ENCODE measurements at places on chromosomes 3 and 15.

DNA sequence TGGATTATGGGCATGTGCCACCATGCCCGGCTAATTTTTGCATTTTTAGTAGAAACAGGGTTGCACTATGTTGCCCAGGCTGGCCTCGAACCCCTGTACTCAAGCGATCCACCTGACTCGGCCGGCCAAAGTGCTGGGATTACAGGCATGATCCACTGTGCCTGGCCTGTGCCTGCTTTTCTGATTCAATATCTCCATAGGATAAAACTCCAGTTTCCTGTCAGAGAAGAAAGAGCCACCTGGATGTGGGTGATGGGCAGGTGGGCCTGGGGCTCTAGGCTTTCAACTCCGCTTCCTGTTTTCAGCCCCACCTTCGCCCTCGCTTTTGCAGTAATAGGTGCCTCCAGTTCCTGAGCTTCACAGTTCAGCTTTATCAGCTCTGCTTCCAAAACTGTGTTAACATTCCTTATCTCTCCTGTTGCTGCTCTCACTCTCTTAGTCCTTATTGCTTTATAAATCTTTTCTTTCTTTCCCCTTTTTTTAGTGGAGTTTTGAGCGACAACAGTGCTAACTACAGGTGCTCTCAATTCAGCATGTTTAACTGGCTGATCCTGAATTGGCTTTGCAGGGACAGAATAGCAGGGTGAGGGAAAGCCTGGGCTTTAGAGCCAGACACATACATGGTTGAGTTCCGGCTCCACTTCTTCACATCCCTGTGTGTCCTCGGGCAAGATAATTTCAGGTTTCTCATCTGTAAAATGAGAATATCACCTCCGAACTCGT is 21.1 kb upstream of the PDE8A start:
- DNase-seq = no peak

- no peak for DNase-seq
Observed at GRCh38 chr15:56126409-56126808, 117.3 kb downstream of the RFX7 start.

DNA sequence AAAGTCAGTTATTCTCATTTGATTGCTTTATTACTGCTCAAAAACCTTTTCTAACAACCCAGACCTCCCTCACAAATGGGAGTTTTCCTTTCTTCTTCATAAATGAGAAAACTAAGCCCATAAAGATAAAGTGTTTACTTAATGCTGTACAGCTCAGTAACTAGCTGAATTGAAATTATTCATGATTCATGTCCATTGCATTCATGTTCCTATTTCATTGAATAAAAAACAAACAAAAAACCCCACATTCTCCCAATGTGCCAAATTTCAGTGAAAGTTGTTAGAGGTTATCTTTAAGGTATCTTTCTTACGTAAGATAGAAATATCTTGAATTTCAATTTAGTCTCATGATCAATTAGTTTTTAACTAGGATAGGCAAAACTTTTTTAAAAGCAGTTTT is 2.8 kb downstream of the PLSCR2 start:
- DNase-seq = no peak

DNA sequence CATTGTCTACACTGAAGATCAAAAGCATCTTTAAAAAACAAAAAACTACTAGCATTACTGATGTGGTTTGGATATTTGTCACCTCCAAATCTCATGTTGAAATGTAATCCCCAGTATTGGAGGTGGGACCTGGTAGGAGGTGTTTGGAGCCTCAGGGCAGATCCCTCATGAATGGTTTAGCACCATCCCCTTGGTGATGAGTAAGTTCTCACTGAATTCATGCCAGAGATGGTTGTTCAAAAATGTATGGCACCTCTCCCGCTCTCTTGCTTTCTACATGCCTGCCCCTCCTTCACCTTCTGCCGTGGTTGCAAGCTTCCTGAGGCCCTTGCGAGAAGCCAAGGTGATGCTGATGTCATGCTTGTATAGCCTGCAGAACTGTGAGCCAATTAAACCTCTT is 136.6 kb upstream of the FHIT start:
- DNase-seq = no peak

DNA sequence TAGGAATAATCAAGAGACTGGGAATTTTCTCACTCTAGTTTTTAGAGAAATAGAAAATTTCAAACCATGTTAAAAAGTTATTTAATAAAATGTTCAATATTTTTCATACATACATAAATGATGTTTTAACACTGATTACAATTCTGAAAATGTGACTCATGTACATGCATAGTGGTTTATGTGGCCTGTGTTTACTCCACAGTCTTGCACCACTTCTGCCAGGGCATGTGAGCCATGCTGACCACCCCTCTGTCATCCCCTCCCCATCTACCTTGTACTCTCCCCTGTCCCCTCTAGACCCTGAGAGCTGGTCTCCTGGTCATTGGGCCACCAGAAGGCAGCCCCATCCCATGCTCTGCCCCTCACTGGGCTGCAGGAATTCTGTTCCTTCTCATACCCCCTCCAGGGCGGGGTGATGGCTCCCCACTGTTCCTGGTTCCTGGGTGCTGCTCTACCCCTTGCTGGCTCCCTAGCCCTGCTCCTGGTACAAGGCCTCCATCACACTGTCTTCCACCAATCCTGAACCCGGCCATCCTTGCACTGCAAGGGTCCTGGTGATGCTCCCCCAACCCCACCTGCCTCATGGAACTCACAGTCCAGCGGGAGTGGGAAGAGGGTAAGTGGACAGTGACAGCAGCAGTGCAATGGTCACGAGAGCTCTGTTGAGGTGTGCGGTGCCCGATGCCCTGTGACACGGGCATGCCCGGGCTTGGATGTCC is 24.2 kb upstream of the SLC41A3 start:
- DNase-seq = no peak
